T-helper 17 cell (primary cell): ENCODE measurements at places on chromosomes 11 and 22. TPM values are rescaled to one million over a fixed set of nuclear protein-coding genes. Genes with fewer than 3 reads are reported as not detected.

POTEH gene
- total RNA-seq: not detected

CCDC116 gene
- total RNA-seq: 0.13 TPM

GALR3 gene
- not detected for total RNA-seq

CNTF gene
- 3.8 TPM for total RNA-seq

CCDC73 gene
- total RNA-seq: not detected

MIOX gene
- total RNA-seq: not detected
